ENCODE measurements at places on chromosomes 6 and 20.
A peak's percentile ranks its signal among the peaks of the same experiment; 100 is the strongest.

DNA sequence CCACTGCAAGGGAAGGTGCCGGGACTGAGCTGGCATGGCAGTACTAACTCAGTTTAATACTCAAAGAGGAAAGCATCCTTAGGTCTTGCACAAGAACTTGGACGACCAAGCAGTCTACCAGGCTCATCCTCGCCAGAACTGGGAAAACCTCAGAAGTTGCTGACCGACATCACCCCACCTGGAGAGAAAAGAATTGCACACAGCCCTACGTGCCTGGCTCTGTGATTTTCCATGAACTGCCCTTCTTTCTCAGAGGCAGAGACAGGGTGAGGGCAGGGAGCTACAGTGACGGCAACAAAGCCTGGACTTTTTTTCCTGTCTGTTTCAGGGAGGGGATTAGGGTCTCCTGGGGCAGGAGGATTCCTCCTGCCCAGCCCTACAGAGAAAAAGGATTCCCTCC lies 8.0 kb downstream of the JAG1 start:
- no peak for DNase-seq

DNA sequence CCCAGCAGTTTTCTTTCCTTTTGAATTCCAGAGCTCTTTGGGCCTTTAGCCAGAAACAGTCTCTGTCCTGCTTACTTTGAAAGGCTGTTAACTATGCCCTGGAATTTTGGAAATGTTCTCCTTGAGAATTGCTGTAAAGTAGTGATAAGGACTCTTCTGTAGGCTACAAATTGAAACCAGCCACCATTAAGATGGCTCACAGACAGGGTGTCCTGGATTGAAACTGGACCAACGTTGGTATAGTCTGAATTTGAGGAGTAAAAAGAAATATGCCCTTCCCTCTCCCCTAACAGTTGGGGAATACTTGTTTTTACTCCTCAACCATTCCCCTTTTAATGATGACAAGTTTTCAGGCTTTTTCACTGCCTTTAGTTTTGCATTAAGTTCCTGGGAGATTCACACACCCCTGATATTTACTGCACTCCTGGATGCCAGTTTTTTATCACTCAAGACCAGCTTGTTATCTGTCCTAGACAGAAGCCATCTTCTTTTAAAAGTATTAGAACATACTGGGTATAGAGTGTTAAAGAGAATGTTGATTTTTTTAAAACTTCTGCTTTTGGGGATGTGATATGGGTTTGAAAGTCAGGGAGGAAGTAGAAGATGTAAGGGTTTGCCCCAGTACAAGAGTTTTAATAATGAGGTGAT lies 21.9 kb downstream of the TOP1 start:
- peak; percentile 73 for DNase-seq

GRCh38 chr6:121338366-121338765 lies 4.1 kb upstream of the TBC1D32 start:
- DNase-seq: peak; percentile 63

DNA sequence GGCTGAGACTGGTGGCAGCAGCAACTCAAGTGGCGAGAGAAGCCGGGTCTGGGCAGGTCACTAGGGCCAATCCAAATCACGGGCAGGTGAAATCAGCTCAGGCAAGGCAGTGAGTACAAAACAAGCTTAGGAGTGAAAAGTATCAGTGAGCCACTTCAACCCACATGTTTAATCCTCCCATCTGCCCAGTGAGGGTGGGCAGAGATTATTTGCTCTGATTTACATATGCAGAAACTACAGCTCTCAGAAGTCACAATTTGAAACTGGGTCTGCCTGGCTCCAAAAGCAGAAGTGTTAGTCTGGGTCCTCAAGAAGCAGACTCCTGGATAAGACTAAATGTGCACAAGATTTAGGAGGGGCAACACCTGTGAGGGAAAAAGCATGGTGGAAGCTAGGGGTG lies 173.7 kb upstream of the LRFN2 start:
- DNase-seq: no peak

- DNase-seq: peak; percentile 19
Observed at GRCh38 chr6:7542065-7542873, 798 bp downstream of the DSP start.

- DNase-seq: peak; percentile 68
Observed at GRCh38 chr20:8152183-8152582, 20.1 kb downstream of the PLCB1 start.

DNA sequence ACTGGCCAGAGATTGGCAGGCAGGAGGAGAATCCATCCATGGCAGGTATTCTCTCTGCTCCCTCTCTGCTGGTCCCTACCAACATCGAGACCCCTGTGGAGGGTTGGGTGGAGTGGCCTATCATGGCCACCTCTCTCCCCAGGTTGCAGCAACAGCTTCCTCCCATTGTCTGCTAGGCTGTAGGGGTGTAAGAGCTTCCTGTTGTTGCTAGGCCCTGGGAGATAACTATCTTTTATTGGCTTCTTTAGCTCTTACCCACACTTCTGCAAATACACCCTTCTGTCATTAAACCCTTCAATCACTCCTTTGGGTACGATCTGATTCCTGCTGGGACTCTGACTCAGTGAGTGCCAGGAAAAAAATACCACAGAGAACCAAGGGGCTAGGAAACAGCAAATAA lies 66.6 kb upstream of the FAM184A start:
- DNase-seq: no peak

GRCh38 chr6:166036316-166037095 lies 131.1 kb downstream of the TBXT start:
- DNase-seq: no peak

- DNase-seq: no peak
Observed at GRCh38 chr6:168915855-168916254, 337.8 kb downstream of the THBS2 start.

- DNase-seq: no peak
Observed at GRCh38 chr6:43923376-43924221, 153.6 kb downstream of the VEGFA start.

DNA sequence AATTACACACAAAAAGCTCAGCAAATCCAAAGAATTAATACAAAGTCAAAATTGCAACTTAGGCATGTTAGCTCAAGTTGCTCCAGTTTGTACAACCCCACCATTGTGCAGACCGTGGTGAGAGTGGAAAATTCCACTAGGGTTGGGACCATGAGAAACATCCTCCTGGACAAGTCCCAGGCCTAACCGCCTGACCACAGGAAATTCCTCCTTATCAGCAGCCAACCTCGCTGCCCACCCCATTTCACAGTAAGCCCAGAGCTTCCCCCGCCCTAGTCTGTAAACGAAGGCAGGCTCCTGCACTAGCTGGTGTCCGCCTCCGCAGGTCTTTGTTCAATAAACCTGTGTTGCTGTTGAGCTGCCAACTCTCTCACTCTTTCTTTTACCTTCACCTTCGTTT lies 1023.3 kb downstream of the EYS start:
- DNase-seq: no peak

DNA sequence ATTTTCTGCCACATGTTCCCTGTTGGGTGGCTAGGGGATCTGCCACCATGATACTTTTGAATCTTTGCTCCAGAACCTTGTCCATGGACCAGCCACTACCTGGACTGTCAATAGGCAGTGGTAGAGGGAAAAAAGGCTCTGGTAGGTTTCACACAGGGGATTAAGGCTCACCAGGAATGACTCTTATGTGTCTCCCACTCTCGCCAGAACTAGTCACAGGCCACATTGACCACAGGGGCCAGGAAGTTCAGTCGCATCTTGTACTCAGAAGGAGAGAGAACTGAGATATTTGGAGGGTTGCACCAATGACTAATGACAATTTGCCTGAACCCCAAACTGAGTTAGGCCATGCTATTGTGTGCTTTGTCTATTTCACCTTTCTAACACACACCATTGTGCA lies 23.6 kb upstream of the APCDD1L start:
- no peak for DNase-seq

DNA sequence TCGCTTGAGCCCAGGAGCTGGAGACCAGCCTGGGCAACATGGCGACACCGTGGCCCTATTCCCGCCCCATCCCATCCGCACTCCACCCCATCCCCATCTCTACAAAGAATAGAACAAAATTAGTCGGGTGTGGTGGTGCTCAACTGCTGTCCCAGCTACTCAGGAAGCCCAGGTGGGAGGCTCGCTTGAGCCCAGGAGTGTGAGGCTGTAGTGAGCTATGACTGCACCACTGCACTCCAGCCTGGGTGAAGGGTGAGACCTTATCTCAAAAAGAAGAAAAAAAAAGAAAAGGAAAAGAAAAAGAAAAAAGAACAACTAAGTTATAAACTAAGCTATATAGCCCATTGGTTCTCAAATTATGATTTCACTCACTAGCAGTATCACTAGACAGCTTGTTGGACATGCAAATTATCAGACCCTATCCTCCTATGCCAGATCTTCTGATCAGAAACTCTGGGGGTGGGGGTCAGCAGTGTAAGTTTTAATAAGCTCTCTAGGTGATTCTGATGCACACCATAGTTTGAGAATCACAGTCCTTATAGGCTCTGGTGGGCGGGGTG lies 491 bp upstream of the ITCH start:
- no peak for DNase-seq

All from muscle of leg (tissue), 16 donors.